Stimulated activated CD4-positive, alpha-beta T cell treated with anti-CD3 and anti-CD28 coated beads, Interleukin-15, amount 100 ng/mL, for 1 hour (primary cell): ENCODE measurements at places on chromosomes 6 and 20.
A peak's percentile ranks its signal among the peaks of the same experiment; 100 is the strongest.

DNA sequence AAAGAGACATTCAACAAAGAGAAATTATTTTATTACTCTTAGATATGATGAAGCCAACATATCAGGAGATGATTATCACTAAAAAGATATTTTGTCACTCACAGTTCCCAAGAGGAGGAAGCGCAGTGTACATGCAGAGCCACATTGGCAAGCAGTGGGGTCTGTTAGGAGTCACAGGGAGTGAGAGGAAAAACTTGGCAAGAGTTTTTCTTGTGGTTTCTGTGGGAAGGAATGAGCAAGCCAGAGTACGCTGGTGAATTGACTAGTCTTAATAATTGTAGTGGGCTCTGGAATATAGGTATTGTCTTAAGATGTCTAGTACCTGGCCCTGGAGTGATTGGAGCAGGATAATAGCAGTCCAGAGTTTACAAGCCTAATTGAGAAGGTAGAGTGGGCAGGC lies 1095.2 kb downstream of the GRIK2 start:
- DNase-seq, result no peak

- DNase-seq, result no peak
Measured at GRCh38 chr6:20117474-20117873, 94.8 kb downstream of the MBOAT1 start.

DNA sequence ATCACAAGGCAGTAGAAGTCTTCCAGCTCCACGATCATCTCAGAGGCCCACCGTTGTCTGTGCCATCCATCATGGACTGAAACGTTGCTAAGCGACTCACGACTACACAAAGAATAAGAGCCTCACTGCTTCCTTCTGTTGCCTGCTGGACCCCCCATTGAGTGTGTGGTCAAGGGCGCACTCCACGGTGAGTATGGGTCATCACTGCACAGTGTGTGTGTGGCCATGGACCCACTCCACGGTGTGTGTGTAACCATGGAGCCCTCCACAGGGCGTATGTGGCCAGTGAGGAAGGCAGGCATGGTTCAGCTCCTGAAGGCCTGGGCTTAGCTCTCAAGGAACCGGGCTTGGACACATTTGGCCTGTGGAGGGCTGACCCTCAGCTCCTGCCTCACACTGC lies 123.4 kb upstream of the AFDN start:
- no peak for DNase-seq

DNA sequence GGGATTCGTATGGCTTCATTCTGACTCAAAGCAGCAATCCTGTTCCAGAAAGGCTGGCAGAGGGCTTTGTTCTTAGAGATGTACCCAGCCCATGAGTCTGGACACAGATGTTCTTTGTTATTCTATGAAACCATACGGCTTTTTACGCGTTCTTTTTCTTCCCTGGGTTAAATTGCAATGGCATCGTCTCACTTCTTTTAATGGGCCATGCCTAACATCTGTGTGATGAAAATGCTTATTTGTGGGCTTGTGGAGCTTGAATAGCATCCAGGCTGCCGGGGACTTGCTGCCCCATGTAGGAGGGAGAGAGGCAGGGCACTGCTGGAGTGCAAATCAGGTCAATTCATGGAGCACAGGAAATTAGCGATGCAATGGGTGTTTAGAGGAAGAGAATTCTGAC lies 19.4 kb downstream of the FAM50B start:
- no peak for DNase-seq

- DNase-seq, result no peak
Measured at GRCh38 chr6:166333172-166333995, 9.0 kb downstream of the SFT2D1 start.

- peak; percentile 69 for DNase-seq
Measured at GRCh38 chr20:25859649-25860530, 163.2 kb upstream of the ZNF337 start.

GRCh38 chr6:61887423-61887822 lies 398.6 kb downstream of the KHDRBS2 start:
- no peak for DNase-seq

- no peak for DNase-seq
Measured at GRCh38 chr6:56819604-56820003, 135.3 kb upstream of the BEND6 start.

- no peak for DNase-seq
Measured at GRCh38 chr6:37514837-37515236, 15.1 kb upstream of the CCDC167 start.

GRCh38 chr6:152301021-152301764 lies 336.0 kb downstream of the SYNE1 start:
- DNase-seq, result no peak

- no peak for DNase-seq
Measured at GRCh38 chr6:26478985-26479278, 21.2 kb upstream of the BTN1A1 start.

- no peak for DNase-seq
Measured at GRCh38 chr6:170456334-170456733, 96.8 kb downstream of the PSMB1 start.
